ENCODE measurements at places on chromosomes 11 and 22.

- DNase-seq = no peak
Measured at GRCh38 chr11:118899706-118900360, 16.1 kb downstream of the CXCR5 start.

DNA sequence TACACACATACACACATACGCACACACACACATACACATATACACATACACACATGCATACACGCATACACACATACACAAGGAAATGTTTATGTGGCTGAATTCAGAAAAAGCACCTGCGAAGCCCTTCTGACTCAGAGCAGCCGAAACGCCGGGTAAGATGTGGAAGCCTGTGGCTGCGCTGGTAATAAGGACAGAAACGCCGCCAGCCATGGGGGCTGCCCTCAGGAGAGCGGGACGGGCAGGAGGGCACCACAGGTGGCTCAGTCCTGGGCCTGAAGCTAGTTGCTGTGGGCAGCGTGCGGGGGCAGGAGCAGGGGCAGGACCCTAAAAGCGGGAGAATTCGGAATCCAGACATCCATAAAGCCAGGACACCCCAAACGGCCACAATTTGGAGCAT is 378.3 kb downstream of the BRD1 start:
- no peak for DNase-seq

DNA sequence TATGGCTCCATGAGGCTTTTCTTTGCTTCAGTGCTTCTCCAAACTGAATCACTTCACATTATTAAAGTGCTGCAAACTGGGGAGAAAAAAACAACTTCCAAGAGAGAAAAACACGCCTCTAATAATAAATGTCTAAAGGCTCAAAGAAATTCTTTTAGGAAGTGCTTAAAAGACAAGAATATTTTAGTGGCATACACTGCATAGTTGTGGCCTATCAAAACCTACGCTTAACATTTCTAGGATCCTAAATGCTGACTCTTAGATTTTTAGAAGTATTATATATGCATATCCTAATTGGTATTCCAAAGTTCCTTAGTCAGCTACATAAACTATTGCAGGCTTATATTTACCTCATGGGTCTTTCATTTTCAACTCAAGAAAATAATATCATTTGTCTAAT is 879.0 kb upstream of the CCDC90B start:
- DNase-seq = peak; percentile 1

- no peak for DNase-seq
Measured at GRCh38 chr11:95187723-95188122, 43.3 kb downstream of the SESN3 start.

- DNase-seq = no peak
Measured at GRCh38 chr11:124861670-124862069, 3.6 kb upstream of the ROBO3 start.

DNA sequence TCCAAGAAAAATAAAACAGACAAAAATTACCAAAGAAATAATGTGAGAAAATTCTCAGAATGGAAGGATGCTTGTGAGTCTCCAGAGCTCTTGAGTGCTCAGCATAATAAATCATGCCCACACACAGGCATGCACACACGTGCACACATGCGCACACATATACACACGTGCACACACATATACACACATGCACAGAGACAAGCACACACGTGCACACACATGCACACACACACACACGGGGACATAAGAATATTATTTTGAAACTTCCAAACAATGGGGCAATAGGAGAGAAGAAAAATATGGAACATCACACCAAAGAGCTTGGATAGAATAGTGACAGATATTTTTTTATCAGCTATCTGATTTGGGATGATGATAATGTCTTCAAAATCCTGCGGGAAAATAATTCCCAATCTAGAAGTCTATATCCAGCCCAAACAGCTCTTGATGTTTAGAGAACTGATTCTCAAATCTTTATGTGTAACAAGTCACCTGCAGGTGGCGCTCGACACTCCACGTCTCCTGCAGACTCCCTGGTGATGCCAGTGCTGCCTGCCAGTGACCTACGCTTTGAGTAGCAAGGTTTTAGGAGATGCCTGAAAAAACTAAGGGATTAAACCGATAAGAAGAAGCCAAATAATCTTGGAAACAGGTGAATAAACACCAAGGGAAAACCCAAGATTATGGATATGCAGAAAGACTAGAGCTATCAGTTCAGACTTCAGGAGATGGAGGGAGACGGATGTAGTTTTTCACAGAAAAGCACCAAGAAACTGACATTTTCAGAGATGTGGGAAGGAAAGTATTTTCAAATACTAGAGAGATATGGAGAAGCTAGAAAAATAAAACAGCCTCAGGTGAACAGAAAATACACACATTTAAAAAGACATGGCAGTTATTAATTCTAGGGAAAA is 743.6 kb downstream of the ETS1 start:
- DNase-seq = peak; percentile 71

- no peak for DNase-seq
Measured at GRCh38 chr11:102510439-102511135, 20.0 kb downstream of the MMP7 start.

DNA sequence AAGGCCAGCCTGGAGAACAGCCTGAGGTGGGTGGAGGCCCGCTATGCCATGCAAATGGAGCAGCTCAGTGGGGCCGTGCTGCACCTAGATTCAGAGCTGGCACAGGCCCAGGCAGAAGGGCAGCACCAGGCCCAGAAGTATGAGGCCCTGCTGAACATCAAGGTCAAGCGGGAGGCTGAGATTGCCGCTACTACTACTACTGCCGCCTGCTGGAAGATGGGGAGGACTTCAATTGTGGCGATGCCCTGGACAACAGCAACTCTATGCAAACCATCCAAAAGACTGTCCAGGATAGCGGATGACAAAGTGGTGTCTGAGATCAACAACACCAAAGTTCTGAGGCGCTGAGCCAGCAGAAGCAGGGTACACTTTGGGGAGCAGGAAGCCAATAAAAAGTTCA is 3.1 kb upstream of the TMEM218 start:
- peak; percentile 4 for DNase-seq

DNA sequence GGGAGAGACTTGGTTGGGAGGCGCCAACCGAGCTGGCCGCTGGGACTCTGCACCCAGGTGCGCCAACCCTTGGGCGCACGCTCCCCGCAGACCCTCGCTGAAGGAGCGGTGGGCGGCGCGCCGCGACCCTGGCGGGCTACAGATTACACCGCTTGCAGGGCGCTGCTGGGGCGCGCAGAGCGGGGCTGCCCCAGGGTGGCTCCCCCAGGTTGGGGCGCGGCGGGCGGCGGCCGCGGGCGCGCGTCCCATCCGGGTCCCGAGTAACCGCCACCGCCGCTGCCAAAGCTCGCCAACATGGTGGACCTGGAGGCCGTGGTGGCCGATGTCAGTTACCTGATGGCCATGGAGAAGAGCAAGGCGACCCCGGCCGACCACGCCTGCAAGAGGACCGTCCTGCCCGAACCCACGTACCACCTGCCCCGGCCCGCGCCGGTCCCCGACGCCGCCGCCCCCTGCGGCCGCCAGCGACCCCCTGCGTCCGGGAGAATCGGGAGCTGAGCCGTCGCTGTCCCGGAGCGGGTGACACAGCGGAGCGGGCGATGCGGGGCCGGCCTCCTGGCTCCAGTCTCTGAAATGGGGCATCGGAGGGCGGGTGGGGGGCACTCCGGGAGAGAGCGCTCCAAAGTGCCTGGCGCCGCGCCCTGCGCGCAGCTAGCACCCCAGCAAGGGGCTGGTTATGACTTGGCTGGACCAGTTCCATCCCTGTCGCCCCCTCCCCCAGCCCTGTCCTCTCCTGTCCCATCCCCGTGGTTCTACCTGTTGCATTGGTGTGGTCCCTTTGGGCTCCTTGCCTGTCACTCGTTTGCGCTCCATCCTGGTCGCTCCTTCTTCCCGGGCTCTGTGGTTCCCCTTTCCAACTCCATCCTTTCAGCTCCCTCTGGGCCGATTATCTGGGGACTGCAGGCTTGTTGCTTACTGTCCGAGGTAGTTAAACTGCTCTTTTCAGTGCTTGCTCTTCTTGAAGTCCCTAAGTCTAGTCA is 143.3 kb upstream of the GRK3 start:
- DNase-seq = no peak

- DNase-seq = no peak
Measured at GRCh38 chr22:26417406-26417805, 11.7 kb upstream of the ASPHD2 start.
